ENCODE measurements at places on chromosomes 12 and 14.

DNA sequence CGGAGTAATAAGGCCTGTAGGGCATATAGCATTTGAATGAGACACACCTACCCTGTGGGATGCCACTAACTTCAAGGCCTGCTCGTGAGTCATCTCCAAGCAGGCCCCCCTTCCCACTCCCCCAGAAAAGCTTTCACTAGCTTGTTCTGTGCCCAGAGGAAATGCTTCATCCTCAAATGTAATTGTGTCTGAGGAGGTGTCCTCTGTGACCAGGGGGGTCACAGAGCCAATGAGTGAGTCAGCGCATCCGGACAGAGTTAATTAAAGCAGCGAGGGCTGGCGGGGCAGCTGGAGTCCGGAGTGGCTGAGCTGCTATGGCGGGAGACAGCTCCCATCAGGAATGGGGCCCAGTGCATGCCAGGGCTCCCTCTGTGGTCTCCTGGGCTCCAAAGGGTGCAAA, 27.0 kb upstream of the ESRRB start:
- DNase-seq, result no peak

DNA sequence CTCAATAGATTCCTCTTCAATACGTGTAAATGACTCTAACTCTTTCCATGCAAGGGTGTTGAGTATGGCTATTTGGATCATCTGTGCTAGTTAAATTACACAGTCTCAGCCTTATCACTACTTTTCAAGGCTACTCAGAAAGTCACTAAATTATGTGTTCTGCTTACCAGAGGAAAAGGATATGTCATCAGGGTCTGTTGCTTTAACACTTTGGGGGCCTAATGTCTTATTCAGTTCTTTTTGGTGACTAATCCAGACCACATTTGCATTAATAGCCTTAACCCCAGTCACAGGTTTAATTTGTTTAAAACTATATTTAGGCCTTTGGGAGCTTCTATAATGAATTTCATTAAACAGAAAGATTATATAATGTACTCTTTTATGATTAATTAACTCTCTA, 649.3 kb downstream of the RPS29 start:
- DNase-seq, result no peak

DNA sequence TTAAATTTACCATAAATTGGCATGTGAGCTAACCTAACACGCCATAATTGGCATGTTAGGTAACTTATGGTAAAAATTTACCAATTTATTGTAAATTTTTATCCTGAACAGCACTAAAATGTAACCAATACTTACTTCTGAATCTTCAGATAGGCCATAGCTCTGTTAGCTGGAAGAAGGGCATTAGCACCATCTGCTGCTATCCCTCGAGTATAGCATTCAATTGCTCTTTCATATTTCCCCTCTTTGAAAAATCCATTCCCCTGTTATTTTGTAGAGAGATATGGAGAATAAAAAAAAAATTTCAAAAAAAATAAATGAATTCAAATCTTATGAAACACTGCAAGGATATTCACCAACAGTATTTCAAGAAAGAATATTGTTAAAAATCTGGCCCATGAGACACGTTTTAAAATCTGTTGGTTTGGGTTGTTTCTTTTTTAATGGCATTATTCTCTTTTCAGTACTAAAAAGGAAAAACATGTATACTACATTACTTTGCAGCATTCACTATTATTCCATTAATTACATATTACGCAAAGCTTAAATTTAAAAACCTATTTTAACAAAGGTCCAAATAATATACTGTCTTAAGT, 19.1 kb downstream of the RPAP3 start:
- no peak for DNase-seq

GRCh38 chr12:71477609-71478008, 38.0 kb downstream of the LGR5 start:
- no peak for DNase-seq

DNA sequence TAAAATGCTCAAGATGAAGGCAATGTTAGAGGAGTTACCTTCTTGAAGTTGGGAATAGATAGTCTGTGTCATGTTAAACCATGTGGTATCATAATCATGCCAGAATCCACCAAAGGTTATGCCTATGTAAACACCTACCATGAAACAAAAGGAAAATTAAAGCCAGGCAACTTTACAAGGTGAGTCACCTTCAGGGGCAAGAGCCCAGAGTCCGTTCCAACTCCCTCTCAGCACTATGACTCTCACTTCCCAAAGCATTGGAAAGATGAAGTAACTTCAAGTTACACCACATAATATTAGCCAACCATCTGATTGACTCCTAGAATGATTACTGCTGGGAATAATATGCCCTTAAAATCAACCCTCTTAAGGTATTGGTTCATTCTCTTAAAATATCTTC, 38.5 kb downstream of the CATSPERB start:
- no peak for DNase-seq

DNA sequence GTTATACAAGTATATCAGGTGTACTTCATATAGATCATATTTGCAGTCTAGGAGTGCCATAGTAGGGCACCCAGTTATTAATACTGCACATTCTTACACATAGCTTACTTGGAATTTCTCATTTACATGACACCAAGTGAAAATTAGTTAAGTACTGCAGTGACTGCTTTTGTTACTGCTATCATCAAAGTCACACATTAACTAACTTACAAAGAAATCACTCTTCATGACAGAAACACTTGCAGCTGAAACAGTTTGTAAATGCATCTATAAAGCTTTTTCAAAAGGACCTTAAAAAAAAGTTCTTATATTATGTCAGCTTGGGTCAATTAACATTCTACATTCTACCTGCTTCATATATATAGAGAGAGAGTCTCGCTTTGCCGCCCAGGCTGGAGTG, 17.8 kb upstream of the RFC5 start:
- DNase-seq, result no peak

- no peak for DNase-seq
Measured at GRCh38 chr14:69711881-69712560, 54.9 kb upstream of the SRSF5 start.

GRCh38 chr14:102768223-102769048, 8.8 kb upstream of the TRAF3 start:
- DNase-seq, result no peak

DNA sequence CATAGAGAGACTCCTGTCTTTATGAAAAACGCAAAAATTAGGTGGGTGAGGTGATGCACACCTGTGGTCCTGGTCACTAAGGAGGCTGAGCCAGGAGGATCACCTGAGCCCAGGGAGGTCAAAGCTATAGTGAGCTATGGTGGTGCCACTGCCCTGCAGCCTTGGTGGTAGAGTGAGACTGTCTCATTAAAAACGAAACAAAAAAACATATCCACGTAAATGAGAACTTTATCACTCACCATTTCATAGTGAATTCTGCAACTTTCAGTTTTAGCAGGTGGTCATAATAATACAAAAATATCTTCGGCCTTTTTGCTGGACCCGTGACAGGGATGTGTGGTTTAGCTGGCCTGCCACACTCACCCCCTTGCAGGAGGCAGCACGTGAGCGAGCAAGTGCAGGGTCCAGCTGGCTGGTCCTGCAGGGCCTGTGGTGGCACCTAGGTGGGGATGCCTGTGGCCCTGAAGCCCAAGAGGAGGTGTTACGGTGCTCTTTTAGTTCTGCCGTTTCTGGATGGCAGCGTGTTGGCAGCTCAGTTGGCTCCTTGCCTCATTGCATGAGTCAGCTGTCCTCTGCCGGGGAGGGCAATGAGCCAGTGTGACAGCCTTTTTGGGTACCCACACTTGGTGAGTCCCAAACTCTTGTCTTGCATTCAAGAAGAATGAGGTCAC, 1330.7 kb upstream of the TMEM132C start:
- no peak for DNase-seq

DNA sequence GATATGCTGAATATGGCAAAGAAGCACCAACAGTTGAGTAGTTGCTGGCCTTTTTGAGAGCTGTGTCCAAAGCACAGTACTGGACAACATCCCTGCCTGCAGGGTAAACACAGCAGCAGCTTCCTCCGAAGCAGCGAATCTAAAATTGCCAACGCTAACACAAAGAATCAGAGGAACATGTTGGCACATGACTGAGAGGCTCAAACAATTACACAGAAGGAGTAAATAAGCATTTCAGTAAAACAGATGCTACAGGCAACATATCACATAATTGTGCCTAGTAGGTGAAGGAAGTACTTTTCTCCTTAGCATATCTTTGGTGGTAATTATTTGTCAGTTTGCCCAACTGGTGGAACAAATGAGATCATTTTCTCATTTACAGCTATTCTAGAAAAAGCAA, 52.1 kb downstream of the KICS2 start:
- no peak for DNase-seq

GRCh38 chr12:106267535-106267934, 19.7 kb upstream of the CKAP4 start:
- DNase-seq, result no peak

DNA sequence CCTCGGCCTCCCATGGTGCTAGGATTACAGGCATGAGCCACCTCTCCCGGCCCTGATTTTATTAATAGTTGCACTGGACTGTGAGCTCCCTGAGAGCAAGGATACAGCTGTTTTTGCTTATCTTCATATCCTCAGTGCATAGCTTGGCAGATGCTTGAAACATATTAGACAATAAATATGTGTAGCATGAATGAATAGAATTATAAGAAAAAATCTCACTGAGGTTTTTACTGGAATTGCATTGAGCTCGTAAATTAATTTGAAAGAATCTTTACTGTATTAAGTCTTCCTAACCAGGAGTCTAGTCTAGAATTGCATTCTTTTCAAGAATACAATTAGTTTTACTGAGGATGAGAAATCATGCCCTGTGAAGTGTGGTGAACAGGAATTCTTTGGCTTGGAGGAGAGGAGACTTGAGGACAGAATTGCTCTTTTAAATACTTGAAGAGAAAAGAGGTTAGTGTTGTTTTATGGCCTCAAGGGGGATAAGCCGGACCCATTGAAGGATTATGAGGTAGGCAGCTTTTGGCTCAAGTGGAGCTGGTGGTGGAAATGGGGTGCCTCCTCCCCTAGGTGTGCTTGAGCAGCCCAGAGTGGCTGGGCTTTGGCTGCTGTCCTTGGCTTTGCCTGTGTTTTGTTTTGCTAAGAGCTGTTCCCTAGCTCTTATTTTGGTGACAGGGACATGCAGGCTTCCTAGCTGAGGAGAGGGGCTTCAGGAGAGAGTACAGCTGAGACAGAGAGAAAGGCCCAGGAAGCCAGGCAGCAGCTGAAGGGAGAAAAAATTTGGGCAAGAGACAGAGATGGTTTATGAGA, 34.0 kb downstream of the PLEKHD1 start:
- DNase-seq, result no peak

- no peak for DNase-seq
Measured at GRCh38 chr14:102532204-102532658, 22.7 kb upstream of the ANKRD9 start.

DNA sequence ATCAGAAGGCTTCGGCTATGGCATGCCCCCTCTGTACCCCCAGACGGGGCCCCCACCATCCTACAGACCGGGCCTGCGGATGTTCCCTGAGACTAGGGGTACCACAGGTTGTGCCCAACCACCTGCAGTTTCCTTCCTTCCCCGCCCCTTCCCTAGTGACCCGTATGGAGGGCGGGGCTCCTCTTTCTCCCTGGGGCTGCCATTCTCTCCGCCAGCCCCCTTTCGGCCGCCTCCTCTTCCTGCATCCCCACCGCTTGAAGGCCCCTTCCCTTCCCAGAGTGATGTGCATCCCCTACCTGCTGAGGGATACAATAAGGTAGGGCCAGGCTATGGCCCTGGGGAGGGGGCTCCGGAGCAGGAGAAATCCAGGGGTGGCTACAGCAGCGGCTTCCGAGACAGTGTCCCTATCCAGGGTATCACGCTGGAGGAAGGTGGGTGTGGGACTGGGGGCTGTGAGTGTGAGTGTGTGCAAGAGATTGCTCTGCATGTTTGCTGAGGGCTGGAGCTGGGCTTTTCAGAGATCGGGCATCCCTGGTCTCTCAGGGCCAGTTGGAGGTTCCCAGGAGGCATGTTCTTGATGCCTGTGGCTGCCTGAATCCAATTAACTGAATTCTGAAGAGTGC, 8.6 kb downstream of the NFATC4 start:
- DNase-seq, result no peak

GRCh38 chr12:76878099-76878898, 520 bp downstream of the CSRP2 start:
- DNase-seq, result no peak

GRCh38 chr14:103849151-103849886, 1.9 kb upstream of the PPP1R13B start:
- DNase-seq, result no peak

GRCh38 chr14:91358654-91359220, 58.9 kb downstream of the CCDC88C start:
- DNase-seq, result no peak

DNA sequence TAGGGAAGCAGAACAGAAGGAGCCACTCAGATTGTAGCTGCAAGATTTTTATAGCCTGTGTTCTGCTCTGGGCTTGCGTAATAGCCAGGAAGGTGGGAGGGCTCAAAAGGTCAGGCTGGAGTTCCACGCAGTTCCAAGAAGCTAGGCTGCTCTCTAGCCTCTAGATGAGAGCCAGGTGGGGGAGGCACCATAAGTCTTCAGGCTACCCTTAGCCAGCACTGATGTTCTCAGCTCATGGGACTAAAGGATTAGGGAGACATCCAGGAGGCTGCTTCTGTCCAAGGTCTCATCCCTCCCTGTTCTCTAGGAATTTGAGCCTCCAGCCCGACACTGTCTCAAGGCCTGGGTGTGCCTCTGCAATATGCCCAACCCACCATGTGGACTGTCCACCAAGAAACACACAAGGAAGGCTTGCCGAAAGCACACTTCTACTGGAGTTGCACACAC, 1.7 kb downstream of the LMBR1L start:
- no peak for DNase-seq

DNA sequence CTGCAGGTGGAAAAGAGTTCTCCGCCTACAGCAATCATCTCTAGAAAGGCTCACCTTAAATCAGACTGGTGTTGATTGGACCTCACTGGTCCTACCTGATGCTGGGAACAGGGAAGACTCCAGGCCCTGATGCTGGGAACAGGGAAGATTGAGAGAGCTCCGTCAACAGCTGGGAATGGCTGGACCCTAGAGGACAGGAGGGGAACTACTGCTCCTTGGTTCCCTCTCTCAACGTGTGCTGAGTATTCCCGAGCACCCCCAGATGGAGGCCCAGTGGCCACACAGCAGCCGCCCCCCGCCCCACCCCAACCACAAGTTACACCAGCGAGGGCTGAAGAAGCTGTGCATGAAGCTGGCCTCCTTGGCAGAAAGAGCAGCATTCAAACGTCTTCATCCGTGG, 240.3 kb downstream of the SLC15A4 start:
- no peak for DNase-seq

DNA sequence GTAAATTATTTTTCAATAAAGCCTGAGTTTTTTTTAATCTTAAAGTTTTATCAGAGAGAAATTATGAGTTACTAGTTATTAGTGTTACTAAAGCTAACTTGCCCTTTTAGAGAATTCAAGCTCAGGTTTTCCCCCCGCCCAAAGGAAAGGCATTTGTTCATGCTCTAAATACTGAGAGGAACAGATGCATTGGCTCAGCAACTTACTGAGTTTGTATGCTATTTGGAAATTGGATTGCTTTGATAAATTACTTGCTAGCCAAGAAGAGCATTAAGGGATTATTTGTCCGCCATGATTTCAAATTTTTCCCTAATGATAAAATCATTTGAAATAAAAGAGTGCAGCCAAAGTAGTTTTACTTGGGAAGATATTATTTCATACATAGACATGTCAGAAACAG, 149.4 kb downstream of the METTL25 start:
- no peak for DNase-seq
